ENCODE measurements at places on chromosomes 16 and 17. TPM values are rescaled to one million over a fixed set of nuclear protein-coding genes. Genes with fewer than 3 reads are reported as not detected.

- DNase-seq, result no peak
These were observed 70.3 kb downstream of the NETO2 start for GRCh38 chr16:47073223-47074155.

The RDM1 gene
- 7.1 TPM for total RNA-seq

DNA sequence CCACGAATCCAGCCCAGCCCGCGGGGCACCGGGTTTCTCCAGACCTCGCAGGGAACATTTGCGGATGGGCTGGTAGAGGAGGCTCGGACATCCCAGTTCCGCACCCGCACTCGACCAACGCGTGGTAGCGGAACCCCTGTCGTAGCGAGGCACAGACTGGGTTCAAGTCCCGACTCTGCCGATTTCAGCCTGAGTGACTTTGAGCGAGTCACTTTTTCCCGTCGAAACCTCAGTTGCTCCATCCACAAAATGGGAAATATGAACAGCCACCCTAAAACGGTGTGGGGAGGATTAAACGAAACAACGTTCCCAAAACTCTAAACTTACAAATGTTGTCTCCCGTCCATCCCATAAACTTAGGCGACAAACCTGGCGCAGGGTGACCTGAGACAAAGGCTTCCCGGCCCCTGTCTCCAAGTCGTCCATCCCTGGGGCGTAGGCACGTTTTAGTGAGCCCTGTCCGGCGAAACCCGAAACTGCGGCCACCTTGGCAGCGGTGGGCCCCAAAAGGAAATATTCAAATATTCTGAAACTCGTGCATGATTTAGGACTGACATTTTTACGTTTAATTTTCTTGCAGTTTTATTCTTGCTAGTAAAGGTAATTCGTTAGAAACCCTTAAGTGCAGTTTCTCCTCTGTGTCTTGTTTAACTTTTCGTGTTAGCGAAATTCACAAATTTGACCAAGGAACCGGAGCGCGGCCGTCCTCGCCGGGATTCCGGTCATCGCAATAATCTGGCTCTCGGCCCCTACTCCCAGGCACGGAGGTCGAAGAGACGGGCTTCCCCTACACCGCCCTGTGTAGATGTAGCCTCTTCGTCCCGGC is 1.9 kb upstream of the MLLT6 start:
- DNase-seq, result no peak

The ARHGAP23 gene
- total RNA-seq, result 48.9 TPM

DNA sequence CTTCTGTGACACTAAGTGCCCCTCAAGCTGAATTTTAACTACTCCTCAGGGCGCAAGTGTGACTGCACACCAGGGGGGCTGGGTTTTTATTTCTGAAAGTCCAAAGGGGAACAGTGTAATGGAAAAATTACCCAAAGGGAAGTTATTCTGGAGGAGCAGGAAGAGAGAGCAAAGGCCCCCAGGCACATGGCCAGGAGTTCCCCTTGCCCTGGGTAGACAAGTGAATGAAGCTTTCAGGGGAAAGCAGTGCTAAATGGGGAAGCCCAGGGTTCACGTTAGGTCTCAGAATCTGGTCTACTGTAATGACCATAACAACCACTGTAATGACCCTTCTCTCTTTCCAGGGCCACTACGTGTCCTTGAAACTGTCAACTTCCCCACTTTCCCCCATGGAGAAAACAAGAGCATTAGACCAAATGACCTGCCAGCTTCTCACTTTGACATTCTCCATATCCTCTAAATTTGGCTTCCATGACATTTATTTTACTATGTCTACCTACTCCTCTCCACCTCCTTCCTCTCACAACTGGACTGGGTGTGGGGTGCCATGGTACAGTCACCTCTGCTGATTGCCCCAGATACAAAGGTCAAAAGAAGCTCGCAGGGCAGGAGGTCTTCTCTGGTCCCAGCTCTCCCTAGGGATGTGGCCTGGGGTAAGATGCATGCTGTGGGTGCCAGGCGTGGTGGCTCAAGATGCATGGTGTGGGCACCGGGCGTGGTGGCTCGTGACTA is 34.1 kb upstream of the MMP2 start:
- DNase-seq, result no peak

The ABCA6 gene
- total RNA-seq, result not detected

- peak; percentile 77 for DNase-seq
These were observed 80.6 kb upstream of the CDH11 start for GRCh38 chr16:65202461-65202860.

The HNF1B gene
- total RNA-seq, result not detected

- no peak for DNase-seq
These were observed 7.4 kb downstream of the KIFC3 start for GRCh38 chr16:57794849-57795430.

The EFNB3 gene
- total RNA-seq, result 7.6 TPM

DNA sequence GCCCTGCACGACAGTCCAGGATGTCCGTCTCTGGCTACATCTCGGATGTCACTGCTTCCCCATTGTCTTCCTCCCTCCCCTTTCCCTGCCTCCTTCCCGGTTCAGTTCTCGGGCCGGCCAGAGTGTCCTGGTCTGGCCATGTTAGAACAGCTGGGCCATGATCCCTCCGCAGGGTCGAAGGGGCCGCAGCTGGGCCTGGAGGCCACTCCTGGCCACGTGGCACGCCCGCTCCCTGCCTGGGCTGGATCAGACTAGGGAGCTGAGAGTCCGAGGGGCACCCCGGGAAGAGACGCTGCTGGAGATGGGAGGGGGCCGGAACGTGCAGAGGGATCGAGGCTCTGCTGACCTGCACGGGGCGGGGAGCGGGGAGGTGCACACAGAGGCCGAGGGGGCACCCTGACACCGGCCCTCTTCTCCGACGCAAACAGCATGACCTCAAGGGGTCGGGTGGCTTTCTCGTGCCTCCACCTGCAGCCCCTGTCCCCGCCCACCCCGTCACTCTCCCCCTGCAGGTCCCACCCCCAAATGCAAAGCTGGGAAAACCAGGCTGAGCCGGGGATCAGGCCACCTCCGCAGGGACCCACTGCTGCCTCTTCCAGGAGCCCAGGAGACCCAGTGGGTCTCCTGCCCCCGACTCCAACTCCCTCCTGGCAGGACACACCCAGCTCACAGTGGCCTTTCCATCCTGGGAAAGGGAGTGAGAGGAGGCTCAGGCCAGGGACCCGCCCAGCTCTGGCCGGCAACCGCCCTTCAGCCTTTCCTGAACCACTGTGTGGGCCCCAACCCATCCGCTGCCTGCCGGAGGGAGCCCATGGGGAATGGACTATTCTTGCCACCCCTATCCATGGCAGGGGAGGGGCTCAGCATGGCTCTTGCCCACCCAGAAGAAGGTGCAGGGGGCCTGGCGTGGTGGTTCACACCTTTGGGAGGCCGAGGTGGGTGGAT is 38.5 kb downstream of the CTU2 start:
- no peak for DNase-seq

The PLA2G10 gene
- not detected for total RNA-seq

GRCh38 chr16:81627024-81627423 is 152.1 kb upstream of the PLCG2 start:
- DNase-seq, result no peak

The KRT9 gene
- not detected for total RNA-seq

- no peak for DNase-seq
These were observed 47.8 kb upstream of the NLRP1 start for GRCh38 chr17:5631958-5632590.

The NOXO1 gene
- 0.19 TPM for total RNA-seq

The SMARCD2 gene
- total RNA-seq, result 138 TPM

DNA sequence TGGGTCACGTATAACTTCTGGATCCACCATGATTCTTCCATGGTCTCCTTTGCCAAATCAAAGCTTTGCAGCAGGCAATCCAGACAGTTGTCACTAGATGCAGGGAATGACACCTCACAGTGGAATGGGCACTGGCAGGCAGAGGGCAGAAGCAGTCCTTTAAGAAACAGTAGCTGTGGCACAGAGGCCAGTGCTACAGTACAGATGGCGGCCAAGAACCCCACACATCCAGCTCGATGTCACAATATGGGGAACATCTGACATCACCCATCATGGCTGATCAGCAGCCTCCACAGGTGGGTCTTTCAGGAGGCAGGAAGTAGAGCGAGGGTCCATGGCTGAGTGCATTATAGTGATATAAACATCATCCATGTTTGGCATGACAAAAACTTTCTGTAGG is 18.8 kb upstream of the ERN1 start:
- no peak for DNase-seq

GRCh38 chr17:45357364-45357997 is 40.7 kb upstream of the MAP3K14 start:
- no peak for DNase-seq

DNA sequence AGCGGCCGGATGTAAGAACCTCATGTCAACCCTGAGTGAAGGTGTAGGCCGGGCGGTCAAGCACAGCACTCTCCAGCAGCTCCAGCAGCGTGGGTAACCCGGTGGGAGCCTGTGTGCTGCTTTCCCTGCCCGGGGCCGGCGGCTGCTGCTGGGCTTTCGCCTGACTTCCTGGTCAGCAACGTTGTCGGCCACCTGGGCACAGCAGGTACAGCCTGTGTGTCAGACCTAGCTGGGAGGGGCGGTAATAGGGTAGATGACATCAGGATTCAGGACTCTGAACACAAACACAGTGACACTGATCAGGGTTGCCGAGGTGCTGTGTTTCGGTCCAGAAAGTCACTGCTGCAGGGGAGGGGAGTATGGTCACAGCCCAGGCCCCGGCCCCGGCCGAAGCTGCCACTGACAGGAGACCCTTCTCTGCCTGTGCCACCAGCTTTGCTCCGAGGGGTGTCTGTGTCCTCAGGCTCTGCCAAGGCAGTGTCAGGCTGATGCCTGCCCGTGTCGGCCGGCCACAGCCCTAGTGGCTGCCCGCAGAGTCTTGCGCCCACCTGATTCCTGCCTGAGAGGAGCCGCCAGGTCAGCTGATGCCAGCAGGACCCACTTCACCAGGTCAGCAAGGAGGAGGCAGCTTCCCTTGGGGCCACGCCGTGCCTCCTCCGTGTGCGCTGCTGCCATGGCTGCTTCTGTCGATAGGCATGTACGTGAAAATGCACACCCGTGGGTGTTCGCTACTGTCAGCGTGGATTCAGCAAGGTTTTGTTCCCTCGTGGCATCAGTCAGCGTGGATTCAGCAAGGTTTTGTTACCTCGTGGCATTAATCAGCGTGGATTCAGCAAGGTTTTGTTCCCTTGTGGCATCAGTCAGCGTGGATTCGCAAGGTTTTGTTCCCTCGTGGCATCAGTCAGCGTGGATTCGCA is 9.2 kb downstream of the RAB40C start:
- no peak for DNase-seq

DNA sequence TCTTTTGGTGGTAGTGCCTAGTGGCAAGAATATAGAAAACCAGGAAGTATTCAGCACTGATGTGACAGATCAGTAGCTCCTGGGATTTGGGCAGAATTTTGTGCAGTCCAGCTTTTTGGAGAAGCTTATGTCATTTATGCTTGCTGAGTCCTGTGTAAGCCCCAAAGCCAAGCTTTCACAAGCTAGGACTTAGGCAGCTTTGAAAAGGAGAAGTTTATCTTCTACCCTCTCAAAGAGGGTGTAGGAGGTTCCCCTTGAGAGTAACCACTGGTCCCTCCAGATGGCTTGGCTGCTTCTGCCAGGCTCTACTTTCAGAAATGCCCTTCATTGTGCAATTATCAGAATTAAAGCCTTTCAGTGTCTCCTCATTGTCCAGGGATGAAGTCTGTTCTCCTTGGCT is 78.8 kb downstream of the CES1 start:
- no peak for DNase-seq

DNA sequence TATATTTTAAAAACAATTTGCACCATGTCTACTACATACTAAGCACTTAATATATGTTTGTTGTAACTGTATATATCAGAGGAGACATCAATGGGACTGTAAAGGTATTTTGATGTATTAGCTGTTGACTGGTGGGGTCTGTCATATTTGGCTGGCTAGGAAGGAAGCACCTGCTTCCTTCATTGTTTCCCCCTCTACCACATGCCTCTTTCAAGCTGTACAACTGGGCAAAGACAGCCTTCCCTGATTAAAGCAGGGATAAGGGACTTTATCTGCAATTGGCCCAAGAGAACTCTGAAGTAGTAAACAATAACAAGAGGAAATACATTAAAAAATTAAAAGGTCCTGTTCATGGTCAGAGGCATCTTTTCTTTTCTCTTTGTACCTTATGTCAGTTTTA is 5.5 kb upstream of the SLFN12L start:
- DNase-seq, result no peak

DNA sequence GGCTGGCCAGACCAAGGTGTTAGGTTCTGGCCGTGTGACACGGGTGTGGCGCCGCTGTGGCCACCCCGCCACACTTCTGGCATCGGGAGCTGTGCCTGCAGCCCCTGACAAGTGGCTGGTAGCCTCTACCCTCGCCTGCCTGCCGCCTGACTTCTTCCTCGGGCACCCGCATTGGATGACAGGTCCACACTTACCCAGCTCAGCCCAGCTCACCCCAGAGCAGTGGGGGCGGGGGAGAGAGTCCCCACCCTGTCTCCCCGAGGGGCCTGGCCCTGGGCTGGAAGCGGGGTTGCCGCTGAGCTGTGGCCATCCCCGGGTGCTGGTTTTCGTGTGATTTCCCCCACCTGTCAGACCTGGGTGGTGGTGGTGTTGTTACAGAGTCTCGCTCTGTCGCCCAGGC is 53.9 kb upstream of the ACSF3 start:
- DNase-seq, result no peak

- DNase-seq, result no peak
These were observed 12.4 kb downstream of the UBALD1 start for GRCh38 chr16:4602331-4602730.

The C16orf87 gene
- 24.6 TPM for total RNA-seq

The KCNJ18 gene
- not detected for total RNA-seq

DNA sequence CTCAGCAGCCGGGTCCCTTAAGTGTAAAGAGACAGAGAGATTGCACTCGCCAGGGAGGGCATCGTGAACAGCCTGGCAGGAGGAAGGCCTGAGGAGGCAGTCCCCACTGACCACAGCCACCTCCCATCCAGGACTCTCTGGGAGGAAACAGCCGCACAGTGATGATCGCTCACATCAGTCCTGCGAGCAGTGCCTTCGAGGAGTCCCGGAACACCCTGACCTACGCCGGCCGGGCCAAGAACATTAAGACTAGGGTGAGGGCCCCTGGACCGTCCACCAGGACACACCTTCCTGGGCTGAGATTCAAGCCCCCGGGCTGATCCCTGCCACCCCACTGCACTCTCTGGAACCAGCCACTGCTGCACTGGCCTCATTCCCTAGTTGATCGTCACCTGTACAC is 14.0 kb downstream of the BTBD17 start:
- DNase-seq, result no peak

The CDRT15L2 gene
- total RNA-seq, result not detected

- no peak for DNase-seq
These were observed 4.5 kb upstream of the GALK1 start for GRCh38 chr17:75769536-75769935.

GRCh38 chr16:57041182-57042156 is 50.9 kb upstream of the CPNE2 start:
- DNase-seq, result no peak

GRCh38 chr16:20883554-20884239 is 16.5 kb downstream of the DCUN1D3 start:
- DNase-seq, result no peak

- DNase-seq, result no peak
These were observed 30.4 kb upstream of the CCL1 start for GRCh38 chr17:34393401-34393800.
